ENCODE measurements at places on chromosomes 6 and 20.
A peak's percentile ranks its signal among the peaks of the same experiment; 100 is the strongest.

DNA sequence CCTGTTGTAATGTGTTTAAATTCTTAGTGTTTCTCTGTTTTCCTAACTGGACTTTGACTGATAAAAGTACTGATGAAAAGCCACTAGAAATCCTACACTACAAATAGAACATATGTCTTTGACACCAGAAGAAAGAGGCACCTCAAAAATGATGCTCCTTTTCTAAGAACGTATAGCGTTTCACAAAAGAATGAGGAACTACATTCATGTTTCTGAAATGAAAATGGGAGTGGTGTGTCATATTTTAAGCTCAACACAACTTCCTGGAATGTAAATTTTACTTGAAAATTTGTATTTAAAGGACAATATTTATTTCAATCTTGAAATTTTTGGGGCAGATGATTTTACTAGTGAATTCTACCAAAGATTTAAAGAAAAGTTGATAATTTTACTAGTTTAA lies 35.3 kb downstream of the KIAA0408 start:
- no peak for DNase-seq

- DNase-seq, result no peak
These were observed 7.8 kb downstream of the CUL9 start for GRCh38 chr6:43189776-43190304.

GRCh38 chr6:166502453-166502852 lies 84.0 kb downstream of the RAMACL start:
- DNase-seq, result no peak

- no peak for DNase-seq
These were observed 10.0 kb downstream of the MBOAT1 start for GRCh38 chr6:20202324-20202658.

DNA sequence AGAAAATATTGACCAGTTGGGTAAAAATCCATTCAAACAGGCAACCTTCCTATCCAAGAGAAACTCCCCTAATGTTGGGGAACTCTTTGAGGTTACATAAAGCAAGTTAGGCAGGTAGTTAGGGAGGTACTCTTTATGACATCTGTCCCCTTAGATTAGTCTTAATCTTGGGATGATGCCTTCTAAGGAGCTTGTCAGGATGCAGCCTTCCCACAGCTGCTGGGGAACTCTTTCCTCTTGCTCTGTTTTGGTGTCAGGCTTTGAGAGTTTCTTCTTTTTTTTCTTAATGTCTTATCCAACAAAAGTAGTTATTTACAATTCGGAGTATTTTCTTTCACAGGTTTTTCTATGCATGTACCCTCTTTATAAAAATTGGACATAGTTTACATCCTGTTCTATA lies 194.8 kb downstream of the CDKAL1 start:
- DNase-seq, result no peak

DNA sequence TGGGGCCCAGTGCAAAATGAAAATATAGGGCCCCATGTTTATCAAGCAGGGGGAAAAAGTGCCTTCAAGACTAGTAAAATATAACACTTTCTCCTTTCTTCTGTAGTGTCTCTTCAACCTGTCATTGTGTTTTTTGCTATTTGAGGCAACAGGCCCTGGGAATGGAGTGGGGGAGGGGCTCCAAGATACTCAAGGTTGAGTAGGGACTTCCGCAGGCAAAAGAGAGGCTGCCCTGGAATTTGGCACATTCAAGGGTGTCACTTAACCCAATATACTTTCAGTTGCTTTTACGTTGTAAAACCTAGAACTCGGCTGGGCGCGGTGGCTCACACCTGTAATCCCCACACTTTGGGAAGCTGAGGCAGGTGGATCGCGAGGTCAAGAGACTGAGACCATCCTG lies 154.9 kb downstream of the ALDH8A1 start:
- no peak for DNase-seq

DNA sequence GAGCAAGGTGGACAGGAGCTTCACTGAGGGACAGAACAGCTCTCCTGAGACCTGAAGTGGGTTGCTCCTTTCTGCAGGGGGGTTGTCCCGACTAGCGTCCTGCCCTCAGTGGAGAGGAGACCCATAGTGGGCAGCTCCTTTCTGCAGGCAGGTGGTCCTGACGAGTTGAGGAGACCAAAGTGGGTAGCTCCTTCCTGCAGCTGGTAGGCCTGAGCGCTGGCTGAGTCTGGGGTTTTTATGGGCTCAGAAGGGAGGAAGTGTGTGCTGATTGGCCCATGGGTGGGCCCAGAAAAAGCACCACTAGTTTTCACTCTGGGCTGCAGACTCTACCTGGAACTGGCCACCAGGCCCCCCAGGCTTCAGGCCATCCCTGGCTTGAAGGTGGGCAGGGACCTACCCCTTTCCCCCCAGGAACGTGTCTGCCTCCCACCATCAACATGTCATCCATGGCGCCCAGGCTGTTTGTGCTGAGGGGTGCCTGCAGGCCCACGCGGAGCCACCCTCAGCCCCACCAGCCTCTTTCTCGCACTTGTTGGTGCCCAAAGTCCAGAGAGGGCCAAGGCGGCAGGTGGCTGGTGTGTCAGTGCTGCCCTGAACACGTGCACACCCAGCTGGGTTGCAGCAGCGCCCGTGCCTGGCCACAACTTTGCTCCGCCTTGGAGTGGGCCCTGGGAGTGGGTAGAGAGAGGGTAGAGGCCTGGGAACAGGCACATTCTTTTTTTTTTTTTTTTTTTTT lies 1.6 kb upstream of the DEK start:
- peak; percentile 39 for DNase-seq

DNA sequence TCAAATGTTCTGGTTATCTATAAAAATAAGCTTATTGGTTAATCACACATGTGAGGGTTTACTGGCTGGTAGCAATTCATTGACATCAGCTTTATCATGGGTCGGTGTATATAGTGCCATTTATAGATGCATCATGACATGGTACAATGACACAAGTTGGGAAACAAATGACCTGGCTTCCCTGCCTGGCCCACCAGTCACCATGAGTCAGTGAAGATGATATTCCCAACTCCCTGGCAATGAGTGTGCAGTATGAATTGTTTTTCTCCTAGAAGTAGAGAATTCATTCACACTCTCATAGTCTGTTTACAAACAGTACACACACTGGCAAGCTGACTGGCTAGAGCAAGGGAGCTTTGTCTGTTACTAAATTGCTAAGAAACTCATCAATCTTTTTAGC lies 37.2 kb upstream of the CALHM6 start:
- no peak for DNase-seq

- DNase-seq, result no peak
These were observed 82.9 kb downstream of the PDE10A start for GRCh38 chr6:165580136-165580535.

DNA sequence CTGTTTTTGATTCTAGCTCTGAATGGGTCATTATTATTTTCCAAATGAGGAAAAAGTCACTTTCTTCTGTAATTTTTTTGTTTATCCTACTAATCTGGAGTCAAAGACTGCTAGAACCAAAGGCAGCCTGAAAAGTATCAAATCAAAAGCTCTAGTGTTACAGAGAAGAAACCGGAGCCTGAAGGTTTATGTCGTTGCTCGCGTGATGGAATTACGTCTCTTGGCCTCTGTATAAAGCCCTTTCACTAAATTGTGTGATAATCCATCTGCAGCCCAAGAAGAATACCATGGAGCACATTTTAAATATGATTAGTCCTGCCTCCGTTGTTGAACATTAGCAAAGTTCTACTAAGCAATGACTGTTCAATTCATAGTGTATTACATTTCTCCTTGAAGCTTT lies 738.6 kb downstream of the C6orf118 start:
- DNase-seq, result no peak

All from OCI-LY7 (cell line).